ENCODE measurements at places on chromosomes 5 and 9.

- DNase-seq: no peak
Measured at GRCh38 chr9:94813379-94813778, 86.9 kb downstream of the AOPEP start.

- DNase-seq: no peak
Measured at GRCh38 chr5:107293541-107294210, 377.1 kb downstream of the EFNA5 start.

- no peak for DNase-seq
Measured at GRCh38 chr9:15249981-15250380, 57.0 kb downstream of the TTC39B start.

- DNase-seq: no peak
Measured at GRCh38 chr9:95753762-95754465, 121.6 kb upstream of the ERCC6L2 start.

DNA sequence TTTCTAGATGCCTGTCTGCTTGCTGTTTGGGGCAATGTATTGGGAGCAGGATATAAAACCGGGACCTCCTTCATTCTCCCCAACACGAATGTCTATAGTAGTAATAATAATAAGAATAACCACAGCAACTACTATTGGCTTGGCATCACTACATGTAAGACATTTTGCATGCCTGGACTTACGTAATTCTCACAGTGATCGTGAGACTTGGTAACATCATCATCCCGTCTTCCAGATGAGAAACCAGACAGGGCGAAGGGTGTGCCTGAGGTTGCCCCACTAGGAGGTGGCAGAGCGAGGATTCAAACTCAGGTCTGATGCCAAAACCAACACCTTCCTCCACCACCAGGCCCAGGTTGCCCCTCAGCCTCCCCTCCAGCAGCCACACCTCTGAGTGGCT, 185.1 kb downstream of the RGS3 start:
- DNase-seq: no peak

DNA sequence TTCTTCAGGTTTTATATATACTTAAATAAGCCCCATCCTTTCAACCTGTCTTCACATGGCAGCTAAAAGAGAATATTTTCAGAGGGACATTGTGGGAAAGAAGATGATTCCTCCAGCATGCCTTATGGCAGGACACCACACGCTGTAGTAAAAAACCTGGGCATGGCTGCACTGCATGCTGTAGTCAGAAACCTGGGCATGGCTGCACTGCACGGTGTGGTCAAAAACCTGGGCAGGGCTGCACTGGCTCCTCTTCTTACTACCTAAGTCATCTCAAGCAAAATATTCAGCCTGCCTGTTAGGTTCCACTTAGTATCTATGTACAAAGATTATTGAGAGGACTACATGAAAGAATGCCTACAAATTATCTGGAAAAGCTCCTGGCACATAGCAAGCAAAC, 153.6 kb downstream of the BRINP1 start:
- no peak for DNase-seq

GRCh38 chr9:16153741-16154140, 600.9 kb downstream of the CCDC171 start:
- DNase-seq: no peak
